Activated CD4-positive, CD25-positive, alpha-beta regulatory T cell treated with anti-CD3 and anti-CD28 coated beads, Interleukin-2, amount 50 U/mL, for 16 hours (primary cell): ENCODE measurements at places on chromosomes 11 and 22.

DNA sequence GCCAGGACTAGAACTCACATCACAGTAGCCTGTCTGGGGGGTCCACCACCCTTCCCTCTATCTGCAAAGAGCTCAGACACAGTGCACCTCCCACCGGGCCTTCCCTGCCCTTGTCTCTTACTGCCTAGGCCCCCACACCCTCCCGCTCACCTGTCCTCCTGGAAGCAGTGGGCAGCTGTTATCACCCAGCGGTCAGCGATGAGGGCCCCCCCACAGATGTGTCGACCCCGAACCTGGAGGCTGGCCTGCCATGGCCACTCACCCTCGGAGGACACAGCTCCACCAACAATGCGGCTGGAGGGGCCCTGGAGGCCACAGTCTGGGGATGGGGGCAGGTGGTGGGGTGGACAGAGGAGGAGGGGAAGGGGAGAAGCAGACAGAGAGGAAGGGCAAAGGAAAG, 18.8 kb downstream of the KCTD17 start:
- no peak for DNase-seq

- DNase-seq, result no peak
Observed at GRCh38 chr11:80521592-80521991, 1080.8 kb upstream of the TENM4 start.

GRCh38 chr11:70176940-70177689, 26.0 kb upstream of the FADD start:
- DNase-seq, result no peak

- DNase-seq, result no peak
Observed at GRCh38 chr11:126391286-126391954, 35.9 kb downstream of the ST3GAL4 start.

DNA sequence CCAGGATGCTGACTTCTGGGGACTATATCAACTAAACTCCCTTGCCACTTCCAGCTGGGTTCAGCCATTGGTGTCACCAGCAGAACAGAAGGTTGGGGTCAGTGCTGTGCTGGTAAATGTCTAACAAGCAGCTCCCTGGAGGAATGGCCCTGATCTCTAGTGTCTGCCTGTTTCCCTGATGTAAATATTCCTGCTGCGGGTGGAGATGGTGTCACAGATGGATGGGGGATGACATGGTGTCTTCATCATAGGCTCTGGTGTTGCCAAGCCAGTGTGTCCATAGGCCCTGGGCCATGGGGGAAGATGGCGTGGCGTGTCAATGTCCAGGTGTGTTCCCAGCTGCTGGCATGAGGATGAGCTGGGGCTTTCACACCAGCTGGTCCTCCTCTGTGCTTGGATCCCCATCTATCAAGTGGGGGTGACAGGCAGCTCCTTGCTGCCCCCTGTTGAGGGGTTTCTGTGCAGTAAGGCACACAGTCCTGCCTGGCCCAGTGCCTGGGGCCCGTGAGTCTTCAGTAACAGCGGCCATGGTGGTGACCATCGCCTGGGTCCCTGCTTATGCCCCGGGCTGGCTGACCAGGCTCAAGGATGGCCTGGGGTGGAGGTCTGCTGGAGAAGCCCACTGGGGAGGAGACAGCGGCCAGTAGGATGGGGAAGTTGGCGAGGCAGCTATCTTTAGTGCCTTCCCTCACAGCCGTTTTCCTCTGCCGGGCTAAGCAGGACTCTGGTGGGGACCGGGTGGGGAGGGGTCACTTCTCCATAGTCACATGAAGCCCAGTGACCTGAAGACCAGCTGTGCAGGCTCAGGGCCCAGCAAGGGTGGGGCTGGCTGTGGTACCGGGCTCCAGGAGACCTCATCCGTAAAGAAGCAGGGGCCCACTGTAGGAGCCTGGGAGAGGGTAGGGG, 12.7 kb downstream of the RPL3 start:
- DNase-seq, result no peak

DNA sequence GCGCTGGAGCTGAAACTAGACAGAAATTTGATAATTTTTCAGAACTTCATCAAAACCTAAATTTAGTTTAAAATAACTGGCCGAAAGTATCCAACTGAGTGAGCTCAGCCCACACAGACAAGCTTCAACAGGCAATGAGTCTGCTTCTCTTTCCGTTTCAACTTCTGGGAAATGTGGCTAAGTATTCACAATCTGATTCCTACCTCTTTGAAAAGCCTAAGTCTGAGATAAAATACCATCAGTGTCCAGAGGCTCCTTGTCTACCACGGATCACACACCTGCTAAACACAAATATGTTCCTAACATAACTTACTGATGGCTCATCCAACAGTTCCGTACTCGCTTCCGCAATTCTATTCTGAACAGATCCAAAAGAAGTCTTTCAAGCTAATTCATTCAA, 8.5 kb downstream of the SIK3 start:
- DNase-seq, result no peak
